ENCODE measurements at places on chromosomes 16 and 17.

DNA sequence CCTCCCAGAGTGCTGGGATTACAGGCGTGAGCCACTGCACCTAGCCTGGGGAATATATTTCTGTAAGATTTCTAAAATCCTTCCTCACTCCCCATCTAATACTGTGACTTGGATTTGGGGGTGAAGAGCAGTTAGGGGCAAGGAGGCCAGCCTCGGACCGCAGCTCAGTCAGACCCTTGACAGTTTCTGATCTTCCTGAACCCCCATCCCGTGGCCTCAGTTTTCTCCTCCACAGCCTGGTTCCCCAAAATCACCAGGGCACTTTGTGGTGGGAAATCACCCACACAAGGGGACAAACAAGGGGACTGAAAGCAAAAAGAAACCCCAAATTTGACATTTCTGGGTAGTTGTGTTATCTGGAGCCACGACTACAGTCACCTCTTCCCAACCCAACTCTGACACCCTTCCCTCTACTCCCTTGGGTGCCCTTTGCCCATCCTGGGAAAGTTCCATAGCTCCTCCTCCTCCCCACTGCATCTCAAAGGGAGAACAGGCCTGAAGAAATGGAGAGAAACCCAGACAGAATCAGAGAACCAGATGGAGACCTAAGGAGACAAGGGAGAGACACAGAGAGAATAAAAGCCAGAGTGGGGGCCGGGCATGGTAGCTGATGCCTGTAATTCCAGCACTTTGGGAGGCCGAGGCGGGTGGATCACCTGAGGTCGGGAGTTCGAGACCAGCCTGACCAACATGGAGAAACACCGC, 2.8 kb upstream of the STAT5A start:
- DNase-seq, result no peak

GRCh38 chr17:45775576-45776011, 8.5 kb upstream of the CRHR1 start:
- peak; percentile 40 for DNase-seq

GRCh38 chr17:58331815-58332777, 3.5 kb upstream of the TSPOAP1 start:
- no peak for DNase-seq

DNA sequence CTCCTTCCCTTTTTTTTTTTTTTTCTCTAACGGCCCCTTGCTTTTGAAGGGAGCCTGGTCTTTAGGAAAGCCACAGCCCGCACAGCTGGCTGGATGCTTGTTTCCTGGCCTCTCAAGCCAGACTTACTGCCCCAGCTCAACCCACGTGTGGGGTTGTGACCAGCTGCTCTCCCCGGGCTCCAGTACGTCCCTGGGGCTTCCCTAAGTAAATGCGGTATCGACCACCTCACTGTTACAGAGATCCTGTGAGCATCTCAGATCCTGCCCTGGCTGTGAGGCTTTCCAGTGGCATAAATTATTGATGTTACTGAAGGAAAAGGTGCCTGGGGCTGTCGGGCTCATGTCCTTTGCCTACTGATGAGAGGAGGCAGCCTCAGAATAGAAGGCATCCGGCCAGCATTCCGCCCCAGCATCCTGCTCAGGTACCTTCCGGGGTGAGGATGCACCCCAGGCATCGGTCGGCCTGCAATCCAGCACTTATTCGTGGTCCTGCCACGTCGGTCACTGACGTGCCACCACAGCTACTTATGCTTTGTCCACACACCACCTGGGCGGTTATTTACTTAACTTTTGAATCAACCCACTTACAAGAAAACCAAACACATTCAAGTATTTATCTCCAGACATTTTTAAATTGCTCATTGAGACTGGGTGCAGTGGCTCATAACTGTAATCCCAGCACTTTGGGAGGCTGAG, 9.6 kb downstream of the GPRC5B start:
- DNase-seq, result peak; percentile 47

GRCh38 chr16:22664132-22664531, 149.8 kb upstream of the HS3ST2 start:
- DNase-seq, result no peak

DNA sequence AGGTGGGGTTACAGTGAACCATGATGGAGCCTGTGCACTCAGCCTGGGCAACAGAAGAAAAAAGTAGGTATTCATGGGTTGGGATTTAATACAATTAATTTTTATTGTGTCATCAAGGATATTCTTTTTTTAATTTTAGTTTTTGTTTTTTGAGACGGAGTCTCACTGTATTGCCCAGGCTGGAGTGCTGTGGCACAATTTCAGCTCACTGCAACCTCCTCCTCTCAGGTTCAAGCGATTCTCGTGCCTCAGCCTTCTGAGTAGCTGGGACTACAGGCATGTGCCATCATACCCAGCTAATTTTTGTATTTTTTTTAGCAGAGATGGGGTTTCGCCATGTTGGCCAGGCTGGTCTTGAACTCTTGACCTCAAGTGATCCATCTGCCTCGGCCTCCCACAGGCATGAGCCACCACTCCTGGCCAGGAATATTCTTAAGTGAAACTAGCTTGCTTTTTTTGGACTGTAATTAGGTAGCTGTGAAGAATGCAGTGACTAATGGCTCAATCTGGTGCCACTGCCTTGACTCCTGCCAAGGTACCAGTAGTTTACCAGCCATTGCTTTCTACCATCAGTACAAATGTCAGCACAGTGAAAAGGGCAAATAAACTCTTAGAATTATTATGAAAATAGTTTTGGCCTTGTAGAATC, 4.8 kb downstream of the PPM1D start:
- DNase-seq, result no peak
